ENCODE measurements at places on chromosomes 7 and 10.

DNA sequence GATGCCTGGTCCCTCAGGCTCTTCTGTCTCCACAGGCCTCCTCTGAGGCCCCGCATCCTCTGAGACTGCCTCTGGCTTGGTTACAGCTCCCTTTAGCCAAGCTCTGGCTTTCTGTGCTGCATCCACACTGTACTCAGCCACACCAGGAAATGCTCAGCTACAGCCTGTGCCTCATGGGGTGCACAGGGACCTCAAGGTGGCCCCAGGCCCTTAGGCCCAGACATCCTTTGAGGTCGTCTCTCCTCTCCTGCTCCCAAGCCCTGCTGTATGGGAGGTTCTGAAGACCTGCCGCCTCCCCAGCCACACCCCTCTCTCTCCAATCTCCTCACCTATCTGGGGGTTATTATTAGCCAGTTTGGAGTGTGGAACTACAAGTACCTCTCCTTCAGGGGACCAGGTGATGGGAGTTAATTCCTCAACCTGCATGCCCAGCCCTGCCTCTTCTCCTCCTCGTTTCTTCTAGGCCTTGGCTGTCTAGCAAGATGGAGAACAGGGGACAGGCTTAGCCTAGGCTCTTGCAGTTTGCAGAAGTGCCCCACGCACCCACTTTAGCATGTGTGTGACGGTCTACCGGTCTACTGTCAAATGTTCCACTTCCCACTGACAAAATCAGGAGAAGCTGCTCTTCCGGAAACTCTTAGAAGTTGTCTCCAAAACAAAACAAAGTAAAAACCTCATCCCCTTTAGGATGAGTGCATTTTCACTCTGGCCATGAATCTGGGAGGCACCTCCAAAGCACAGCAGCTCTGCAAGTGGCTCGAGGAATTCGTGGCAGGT is 64.0 kb upstream of the WAC start:
- no peak for DNase-seq

GRCh38 chr10:59670269-59670668 is 39.4 kb downstream of the SLC16A9 start:
- DNase-seq, result no peak

GRCh38 chr7:129307592-129307991 is 82.8 kb downstream of the AHCYL2 start:
- DNase-seq, result no peak

DNA sequence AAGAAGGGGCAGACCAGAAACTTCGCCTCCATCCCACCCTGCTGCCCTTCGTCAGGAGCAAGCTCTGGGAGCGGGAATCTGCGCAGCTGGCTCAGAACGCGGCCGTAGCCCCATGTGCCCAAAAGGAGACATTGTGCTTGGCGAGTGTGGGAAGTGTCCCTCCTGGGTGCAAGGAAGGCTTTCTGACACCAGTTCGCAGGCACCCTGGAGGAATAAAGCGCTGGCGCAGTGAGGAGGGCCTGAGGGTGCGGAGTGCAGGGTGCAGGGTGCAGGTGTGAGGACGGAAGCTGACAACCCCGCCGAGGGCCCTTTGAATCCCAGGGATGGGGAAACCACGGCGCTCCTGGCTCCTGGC is 811 bp downstream of the SLIT1 start:
- no peak for DNase-seq
